ENCODE measurements at places on chromosomes 11 and 22. TPM values are rescaled to one million over a fixed set of nuclear protein-coding genes. Genes with fewer than 3 reads are reported as not detected.

The MRGPRG gene
- total RNA-seq = not detected

The BATF2 gene
- total RNA-seq = 1.0 TPM

The CARNS1 gene
- total RNA-seq = 0.15 TPM

The ANO9 gene
- not detected for total RNA-seq

The MAPK8IP2 gene
- 0.50 TPM for total RNA-seq

The ART1 gene
- total RNA-seq = not detected

The CRYBB1 gene
- total RNA-seq = not detected

The RCOR2 gene
- 8.8 TPM for total RNA-seq

The KIF18A gene
- total RNA-seq = 22.8 TPM

The APLNR gene
- not detected for total RNA-seq

The UPK2 gene
- total RNA-seq = not detected

The PIWIL4 gene
- 4.1 TPM for total RNA-seq

The OR51B5 gene
- 0.29 TPM for total RNA-seq

The JHY gene
- 1.3 TPM for total RNA-seq

The BTG4 gene
- total RNA-seq = not detected

The MMP11 gene
- 3.1 TPM for total RNA-seq

The TSPAN18 gene
- total RNA-seq = not detected

The ESRRA gene
- total RNA-seq = 44.3 TPM

The SOX10 gene
- total RNA-seq = not detected

The OR8G5 gene
- total RNA-seq = not detected

The MMP10 gene
- total RNA-seq = 0.87 TPM

The KBTBD4 gene
- total RNA-seq = 36.4 TPM

The GP1BB gene
- total RNA-seq = 6.6 TPM

The IRAG1 gene
- total RNA-seq = 7.0 TPM

The CAVIN3 gene
- total RNA-seq = 301 TPM

The ALDH3B2 gene
- total RNA-seq = 0.15 TPM

The GGTLC3 gene
- total RNA-seq = not detected

The ZBTB3 gene
- total RNA-seq = 14.1 TPM

The TSPAN32 gene
- under 0.01 TPM for total RNA-seq

The GPR83 gene
- total RNA-seq = under 0.01 TPM

The P2RY6 gene
- total RNA-seq = 0.17 TPM

The SCN4B gene
- total RNA-seq = 0.44 TPM

The XRRA1 gene
- 20.5 TPM for total RNA-seq

The OR2AG2 gene
- 0.15 TPM for total RNA-seq

The TTC28 gene
- total RNA-seq = 31.4 TPM

The ANKK1 gene
- 0.15 TPM for total RNA-seq

The CTSC gene
- 78.7 TPM for total RNA-seq

The C22orf31 gene
- total RNA-seq = 0.15 TPM

The MAPK11 gene
- 6.7 TPM for total RNA-seq

The LDLRAD3 gene
- total RNA-seq = 2.5 TPM

The GUCY1A2 gene
- 0.29 TPM for total RNA-seq

The MMP7 gene
- not detected for total RNA-seq

The MB gene
- not detected for total RNA-seq

The KCNJ1 gene
- under 0.01 TPM for total RNA-seq

The RPS19BP1 gene
- total RNA-seq = 60.1 TPM

The OR5B21 gene
- not detected for total RNA-seq

The LRFN4 gene
- 36.9 TPM for total RNA-seq

The C11orf42 gene
- not detected for total RNA-seq

The SPON1 gene
- 0.44 TPM for total RNA-seq

The TPH1 gene
- under 0.01 TPM for total RNA-seq

The LINC01488 gene
- not detected for total RNA-seq

The MYOD1 gene
- not detected for total RNA-seq

The TBX10 gene
- total RNA-seq = not detected

The PLAAT4 gene
- 13.2 TPM for total RNA-seq

The ENTHD1 gene
- not detected for total RNA-seq

The ANO5 gene
- total RNA-seq = not detected

The ABCG4 gene
- total RNA-seq = 0.17 TPM

The PDE3B gene
- 14.8 TPM for total RNA-seq

Data from smooth muscle cell of trachea (primary cell).